NCI-H524 treated with DMSO at 0.1 percent for 48 hours (cell line): ENCODE measurements at places on chromosomes 16 and 17.

DNA sequence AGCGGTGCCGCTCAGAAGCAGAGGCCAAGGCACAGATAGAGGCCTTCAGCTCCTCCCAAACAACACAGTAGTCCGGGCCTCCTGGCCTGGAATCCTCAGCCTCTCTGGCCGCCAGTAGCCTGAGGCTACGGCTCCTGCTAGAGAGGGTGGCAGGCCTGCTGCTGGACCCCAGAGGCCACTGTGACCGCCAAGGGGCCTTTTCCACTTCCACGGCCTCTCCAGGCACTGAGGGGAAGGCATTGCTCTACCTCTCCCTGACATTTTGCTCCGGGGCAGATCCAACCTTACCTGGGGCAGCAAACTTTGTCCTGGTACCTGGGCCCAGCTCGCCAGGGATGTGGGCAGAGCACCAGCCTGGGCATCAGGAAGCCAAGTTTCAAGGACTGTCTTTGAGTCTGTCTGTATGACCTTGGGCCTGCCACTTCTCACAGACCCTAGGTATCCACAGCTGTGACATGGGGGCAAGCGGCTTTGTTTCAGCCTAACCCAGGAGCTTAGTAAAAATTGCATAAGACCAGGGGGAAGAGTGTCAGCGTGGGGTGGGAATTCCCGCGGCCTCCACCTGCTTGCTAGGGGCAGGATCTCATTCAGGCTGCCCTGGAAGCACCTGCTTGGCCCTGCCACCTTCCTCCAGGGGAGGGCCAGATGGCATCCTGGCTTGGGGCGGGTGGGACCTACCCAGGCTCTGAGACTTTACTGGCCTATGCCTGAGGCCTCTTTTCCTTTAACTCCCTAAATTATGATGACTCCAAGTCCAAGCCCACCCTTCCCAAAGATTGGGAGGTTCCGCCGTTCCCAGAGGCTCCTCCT, 33.2 kb downstream of the ADGRG5 start:
- DNase-seq, result no peak

GRCh38 chr16:56842133-56842532, 22.9 kb upstream of the SLC12A3 start:
- no peak for DNase-seq

DNA sequence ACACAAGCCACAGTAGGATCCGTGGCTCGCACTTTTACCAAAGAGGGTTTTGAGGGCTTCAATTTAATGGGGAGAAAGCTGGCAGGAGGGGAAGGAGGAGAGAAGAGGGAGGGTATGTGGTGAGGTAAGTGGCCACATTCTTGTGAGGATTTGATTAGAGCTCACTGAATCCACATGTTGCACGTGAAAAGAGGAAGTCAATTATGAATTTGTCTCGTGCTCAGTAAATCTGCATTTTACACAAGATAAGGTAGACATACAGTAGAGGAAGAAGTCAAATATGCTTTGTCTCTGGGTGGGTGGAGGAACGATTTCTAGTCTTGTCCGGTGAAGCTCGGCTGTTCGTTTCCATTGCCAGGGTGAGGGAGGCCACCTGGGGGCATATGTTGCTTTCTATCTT, 862 bp downstream of the ZNF232 start:
- DNase-seq, result no peak

DNA sequence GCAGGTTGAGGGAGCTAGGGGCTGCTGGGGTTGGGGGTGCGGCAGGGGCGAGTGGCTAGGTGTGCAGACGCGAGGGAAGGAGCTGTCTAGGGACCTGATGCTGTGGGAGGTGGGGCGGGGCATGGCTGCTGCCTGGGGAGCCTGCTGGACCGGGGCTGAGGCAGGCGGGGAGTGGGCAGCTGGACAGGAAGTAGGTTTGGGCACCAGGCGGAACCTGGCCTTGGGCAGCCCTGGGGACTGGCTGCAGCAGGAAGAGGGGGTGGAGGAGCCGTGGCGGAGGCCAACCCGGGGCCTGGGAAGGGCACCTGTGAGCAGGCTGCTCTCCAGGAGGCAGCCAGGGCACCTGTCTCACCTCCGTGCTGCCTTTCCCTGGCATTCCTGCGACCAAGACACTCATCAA, 5.9 kb upstream of the DNASE1L2 start:
- DNase-seq, result no peak

GRCh38 chr16:84778720-84779119, 41.1 kb upstream of the CRISPLD2 start:
- DNase-seq, result no peak

- peak; percentile 71 for DNase-seq
Observed at GRCh38 chr17:29073520-29073919, 30.6 kb downstream of the PIPOX start.
